ENCODE measurements at places on chromosomes 13 and 19. TPM values are rescaled to one million over a fixed set of nuclear protein-coding genes. Genes with fewer than 3 reads are reported as not detected.

GRCh38 chr19:17489392-17490030, 19.2 kb downstream of the SLC27A1 start:
- peak; percentile 40 for DNase-seq

F7 gene
- not detected for total RNA-seq

- no peak for DNase-seq
These were observed 447.3 kb downstream of the GPC6 start for GRCh38 chr13:93673885-93674284.

DNA sequence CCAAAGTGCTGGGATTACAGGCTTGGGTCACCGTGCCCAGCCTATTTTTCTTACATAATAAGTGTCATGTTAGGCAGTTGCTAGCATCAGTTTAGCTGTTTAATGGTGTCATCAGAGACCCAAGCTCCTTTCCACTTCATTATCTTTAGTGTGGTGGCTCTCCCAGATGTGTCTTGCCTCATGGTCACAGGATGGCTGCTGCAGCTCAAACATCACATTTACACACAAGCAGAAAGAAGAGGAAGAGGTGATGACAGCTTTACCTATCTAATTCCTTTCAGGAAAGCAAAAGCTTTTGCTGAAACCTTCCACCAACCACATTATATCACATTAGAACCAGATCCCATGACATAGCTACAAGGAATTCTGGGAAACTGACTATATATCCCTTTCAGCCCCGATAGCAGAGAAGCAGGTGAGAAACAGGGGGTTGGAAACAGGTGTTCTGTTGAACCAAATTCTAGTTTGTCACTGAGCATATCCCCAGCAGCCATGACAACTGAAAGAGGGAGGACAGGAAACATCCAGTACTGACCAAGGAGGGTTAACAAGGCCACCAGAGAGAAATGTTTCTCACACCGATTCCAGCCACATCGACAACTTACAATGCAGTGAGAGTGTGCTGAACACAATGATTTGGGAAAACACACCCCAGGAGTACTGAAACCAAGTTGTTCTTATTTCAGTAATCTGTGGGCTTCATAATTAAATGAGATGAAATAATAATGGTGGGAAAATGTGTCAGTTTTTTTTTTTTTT, 617.0 kb downstream of the UQCRFS1 start:
- no peak for DNase-seq

- DNase-seq = no peak
These were observed 2.1 kb upstream of the UBL3 start for GRCh38 chr13:29852472-29853054.

GRCh38 chr13:76160961-76161925, 525.1 kb downstream of the LMO7 start:
- DNase-seq = no peak

DNA sequence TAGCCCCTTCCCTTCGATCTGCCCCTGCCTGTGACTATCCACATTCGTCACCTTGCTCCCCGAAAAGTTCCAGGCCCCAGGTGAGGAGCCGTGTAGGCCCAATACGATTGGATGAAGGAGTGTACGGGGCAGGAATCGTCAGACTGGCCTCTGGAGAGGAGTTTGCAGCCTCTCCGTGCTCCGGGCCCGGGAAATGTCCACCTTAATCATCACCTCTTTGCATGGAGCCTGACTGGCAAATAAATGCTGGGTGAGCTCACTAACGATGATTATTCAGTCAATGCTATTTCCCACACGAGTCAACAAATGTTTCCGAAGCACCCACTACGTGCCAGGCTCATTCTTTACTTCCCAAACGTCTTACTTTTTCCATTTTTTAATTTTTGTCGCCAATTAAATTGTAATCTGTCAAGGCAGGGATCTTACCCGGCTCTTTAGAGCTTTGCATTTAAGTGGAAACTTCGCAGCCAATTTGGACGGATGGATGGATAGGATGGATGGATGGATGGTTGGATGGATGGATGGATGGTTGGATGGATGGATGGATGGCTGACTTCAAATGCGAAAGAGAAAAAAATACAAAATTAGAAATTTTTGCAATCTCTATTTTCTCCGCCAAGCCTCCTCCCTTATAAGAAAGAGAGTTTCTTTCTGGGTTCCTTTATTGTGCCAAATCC, 45.8 kb downstream of the TGDS start:
- DNase-seq = no peak

All from endothelial cell of umbilical vein (primary cell).